Activated CD4-positive, alpha-beta T cell treated with anti-CD3 and anti-CD28 coated beads, Interleukin-2, amount 50 U/mL, for 1 hour (primary cell): ENCODE measurements at places on chromosomes 2 and 18.

DNA sequence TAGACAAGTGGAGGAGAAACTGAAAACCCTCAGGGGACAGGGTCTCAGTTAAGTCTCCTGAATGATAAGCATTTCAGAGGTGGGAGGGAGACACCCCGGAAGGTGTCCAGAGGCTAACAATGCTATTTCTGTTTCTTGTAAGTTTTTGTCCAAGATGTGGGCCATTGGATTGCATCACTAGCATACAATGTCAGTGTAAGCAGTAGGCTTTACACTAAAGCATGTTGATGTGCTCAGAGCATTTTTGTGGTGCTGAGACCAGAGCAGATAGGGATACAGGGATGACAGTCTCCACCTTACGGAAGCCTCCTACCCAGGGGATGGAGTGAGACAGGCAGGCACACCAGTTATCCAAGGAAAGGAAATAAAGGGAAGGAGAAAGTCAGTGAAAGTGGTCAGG lies 2.2 kb upstream of the IL1R1 start:
- no peak for DNase-seq

DNA sequence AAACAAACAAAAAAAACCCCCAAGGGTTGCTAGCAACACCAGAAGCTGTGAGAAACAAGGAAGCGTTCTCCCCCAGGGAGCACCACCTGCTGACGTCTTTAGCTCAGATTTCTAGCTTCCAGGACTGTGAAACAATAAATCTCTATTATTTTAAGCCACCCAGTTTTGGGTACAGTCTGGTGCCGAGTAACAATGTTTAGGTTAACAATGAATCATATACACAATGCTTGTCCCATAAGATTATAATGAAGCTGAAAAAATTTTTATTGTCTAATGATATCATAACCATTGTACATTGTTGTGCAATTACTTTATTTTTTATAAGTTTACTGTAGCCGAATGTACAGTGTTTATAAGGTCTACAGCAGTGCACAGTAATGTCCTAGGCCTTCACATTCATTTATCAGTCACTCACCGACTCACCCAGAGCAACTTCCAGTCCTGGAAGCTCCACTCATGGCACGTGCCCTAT lies 72.1 kb upstream of the CAB39 start:
- DNase-seq, result no peak

- no peak for DNase-seq
Observed at GRCh38 chr2:168626096-168626495, 170.0 kb downstream of the CERS6 start.

GRCh38 chr2:216698895-216699294 lies 3.5 kb upstream of the IGFBP5 start:
- DNase-seq, result no peak

DNA sequence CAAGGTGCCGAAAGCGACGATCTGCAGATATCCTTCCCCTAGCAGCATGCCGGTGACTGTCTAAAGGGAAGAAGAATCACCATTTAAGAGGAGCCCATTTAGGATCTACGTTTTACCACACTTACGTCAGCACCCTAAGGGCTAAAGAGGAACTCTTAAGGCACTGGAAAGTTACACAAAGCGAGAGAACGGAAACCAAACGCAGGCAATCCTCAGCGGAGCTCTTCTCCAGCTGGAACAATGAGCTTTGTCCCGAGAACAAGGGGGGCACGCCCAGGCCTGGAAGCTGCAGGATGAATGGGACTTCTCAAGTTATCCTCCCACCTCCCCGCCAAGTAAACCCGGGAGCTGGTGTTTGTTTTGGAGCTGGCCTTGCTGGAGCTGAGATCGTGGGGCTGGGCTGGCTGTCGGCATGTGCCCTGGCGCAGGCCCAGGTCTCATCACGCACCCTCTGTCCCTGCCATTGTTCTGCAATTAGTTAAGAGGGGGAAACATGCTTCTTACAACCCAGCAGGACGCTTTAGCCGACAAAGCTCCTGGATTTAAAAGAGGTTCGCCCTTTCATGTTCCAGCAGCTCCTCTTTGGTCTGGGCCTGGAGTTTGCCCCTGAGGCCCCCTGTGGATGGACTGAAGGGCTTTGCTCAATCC lies 36.4 kb downstream of the PXDN start:
- no peak for DNase-seq

- DNase-seq, result no peak
Observed at GRCh38 chr18:70195852-70196434, 9.5 kb downstream of the RTTN start.

DNA sequence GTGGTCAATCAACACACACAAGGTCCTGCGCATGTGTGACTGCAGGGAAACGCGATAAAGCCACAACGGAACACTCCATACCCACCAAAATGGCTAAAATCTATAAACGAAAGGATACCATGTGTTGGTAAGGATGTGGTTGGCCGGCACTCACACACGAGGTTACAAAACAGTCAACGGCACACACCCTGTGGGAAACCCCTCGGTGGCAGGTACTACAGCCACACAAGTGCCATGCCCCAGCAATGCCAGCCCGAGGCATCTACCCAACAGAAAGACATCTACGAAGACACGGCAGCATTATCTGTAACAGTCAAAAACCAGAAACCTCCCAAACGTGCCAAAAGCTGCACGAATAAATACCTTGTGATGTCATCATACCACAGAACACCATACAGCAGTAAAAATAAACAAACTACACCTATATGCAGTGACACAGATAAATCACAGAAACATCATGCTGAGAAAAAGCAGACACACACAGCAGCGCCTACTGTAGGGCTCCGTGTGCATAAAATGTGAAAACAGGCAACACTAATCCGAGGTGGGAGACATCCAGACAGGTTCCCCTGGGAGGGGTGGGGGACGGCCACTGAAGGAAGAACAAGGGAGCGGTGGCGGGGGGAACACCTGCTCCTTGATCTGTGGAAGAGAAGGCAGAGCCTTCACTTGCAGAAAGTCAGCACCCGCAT lies 36.7 kb downstream of the HDAC4 start:
- DNase-seq, result peak; percentile 30

DNA sequence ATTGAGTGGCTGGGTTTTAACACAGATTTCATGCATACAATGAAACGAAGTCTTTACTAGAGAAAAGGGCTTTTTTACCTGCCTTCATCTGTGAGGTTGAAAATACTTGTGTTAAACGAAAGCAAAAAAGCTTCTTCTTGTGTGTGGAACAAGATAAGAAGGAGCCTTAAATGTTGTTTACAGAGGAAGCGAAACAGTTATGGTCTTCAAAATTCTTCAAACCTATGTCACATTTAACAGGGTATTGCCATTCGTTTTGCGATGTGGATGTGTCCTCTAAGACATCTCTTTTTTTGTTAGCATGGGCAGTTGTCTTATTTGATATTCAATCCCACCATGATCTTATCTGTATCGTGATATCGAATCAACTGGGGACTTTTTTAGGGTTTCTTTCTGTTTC lies 532.6 kb downstream of the TMEM182 start:
- no peak for DNase-seq

DNA sequence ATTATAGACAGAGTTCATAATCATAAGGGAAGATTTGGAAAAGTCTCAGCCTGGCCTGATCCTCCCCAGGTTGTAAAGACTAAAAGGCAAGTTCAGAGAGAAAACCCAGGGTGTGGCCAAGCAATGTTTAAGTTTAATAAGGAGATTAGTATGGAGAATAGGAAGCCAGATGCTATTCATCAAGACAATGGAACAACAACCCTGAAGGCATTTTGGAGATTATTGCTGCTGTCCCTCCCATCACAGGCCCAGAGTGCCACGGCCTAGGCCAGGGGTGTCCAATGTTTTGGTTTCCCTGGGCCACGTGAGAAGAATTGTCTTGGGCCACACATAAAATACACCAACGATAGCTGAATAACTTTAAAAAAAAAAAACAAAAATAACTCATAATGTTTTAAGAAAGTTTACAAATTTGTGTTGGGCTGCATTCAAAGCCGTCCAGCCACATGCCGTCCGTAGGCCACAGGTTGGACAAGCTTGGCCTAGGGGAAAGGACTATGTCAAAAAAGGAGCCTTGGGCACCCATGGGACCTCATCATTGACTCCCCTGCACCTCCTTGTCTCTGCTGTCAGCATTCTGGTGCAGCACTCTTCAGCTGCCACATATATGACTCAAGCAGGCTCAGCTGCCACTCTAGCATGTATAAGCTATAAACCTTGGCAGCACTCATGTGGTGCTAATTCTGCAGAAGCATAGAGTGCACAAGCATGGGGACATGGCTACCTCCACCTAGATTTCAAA lies 20.8 kb downstream of the DPP4 start:
- DNase-seq, result no peak

DNA sequence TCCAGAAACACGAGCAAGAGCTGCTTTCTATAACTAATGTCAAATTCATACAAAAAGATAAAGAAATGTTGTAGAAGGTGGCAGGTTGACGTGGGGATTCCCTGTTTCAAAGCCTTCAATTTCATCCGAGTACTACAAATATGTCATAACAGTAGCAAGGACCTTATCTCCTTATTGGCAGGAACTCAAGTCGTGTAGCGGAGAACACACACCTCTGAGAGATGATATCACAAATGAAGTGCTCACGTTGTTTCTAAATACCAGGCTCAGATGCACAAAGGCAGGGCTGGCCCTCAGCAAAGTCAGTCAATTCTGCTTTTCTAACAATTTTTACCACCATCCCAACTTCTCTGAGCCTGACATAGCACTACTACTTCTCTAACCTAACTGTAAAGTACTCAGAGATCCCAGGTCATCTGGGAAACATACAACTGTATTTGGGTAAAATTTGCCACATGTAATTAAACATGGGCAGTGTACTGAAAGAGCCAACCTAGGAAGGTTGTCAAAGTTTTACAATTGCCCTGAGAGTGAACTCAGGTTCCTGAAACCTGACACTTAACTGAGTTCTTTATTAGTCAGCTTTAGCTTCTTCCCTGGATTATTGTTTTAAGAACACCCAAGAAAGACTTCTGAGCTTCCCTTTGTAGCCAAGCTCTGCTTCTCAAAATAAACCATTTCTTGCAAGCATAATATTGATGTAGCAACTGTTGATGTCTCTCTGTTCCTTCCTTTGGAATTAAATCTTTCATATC lies 813.7 kb upstream of the ACVR2A start:
- no peak for DNase-seq

DNA sequence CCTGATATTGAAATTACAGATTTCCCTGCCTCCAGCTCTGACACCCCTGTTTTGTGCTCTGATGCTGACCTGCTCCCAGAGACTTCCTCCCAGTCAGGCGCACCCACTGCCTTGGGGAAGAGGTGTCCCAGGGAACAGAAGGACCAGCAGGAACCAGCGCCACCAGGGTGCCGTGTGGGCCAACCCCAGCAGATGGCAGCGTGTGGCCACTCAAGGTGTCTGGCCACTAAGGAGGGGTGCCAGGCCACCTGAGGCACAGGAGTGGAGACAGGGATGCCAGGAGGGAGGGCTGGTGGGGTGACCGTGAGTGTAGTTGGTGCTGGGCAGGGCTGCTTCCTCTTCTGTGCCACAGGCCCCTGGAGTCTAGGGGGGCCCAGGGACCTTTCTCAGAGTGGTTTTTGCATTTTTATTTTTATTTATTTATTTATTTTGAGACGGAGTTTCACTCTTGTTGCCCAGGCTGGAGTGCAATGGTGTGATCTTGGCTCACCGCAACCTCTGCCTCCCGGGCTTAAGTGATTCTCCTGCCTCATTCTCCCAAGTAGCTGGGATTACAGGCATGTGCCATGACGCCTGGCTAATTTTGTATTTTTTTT lies 56.0 kb downstream of the TEX44 start:
- DNase-seq, result peak; percentile 46

DNA sequence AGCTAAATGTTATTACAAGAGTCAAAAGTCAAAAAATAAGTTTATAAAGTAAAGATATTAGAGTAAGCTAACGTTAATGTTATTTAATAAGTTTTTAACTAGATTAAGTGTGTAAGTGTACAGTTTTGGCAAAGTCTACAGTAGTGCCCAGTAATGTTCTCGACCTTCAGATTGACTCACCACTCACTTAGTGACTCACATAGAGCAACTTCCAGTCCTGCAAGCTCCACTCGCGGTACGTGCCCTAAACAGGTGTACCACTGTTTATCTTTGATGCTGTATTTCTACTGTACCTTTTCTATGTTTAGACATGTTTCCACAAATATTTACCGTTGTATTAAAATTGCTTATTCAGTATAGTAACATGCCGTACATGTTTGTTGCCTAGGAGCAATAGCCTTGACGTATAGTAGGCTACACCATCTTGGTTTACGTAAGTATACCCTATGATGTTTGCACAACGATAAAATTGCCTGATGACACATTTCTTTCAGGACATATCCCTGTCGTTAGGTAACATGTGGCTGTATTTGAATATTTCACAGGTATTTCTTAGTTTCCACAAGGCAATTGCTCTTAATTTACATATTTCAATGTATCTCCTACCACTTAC lies 1641.9 kb upstream of the PIK3C3 start:
- DNase-seq, result no peak

DNA sequence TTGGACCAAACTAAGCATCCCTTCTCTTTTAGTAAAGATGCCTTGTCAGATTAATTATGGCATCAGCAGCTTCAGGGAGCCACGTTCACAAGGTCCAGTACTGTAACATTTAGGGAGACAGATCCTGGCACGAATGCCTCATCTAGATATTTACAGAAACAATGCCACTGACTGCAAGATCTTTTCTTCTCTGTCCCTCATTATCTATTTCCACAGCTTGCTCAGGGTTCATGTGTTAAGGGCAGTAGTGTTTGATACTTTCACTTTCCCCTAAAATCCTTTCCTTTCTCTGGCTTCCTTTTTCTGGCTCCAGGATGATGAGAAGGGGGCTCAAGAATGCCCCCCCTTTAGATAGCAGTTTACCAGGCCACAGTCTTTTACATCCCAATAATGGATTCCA lies 393.9 kb downstream of the BCL11A start:
- no peak for DNase-seq

GRCh38 chr2:67218056-67218455 lies 179.1 kb upstream of the ETAA1 start:
- DNase-seq, result no peak

- DNase-seq, result no peak
Observed at GRCh38 chr2:226720948-226721347, 78.7 kb downstream of the IRS1 start.
